ENCODE measurements at places on chromosomes 5 and 9. TPM values are rescaled to one million over a fixed set of nuclear protein-coding genes. Genes with fewer than 3 reads are reported as not detected.

- DNase-seq: no peak
Observed at GRCh38 chr9:113957821-113958341, 81.8 kb downstream of the ZNF618 start.

PLEKHG4B gene
- 2.5 TPM for total RNA-seq

DNA sequence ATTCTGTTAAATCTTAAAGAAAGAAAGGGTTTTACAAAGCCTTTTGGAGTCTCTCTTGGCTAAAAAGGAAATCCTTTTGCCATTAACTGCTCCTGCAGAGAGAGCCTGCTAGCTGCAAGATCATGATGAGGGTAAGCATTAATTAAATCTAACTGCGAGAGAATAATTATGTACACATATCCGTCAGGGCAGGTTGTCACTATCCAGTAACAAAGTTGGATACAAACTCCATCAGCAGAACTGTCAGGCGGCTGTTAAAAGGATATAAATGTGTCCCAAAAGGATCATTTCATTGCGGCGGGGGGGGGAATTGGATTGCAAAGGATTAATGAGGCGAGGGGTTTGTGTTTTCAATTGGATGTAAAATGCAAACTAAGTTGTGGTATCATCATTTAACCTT is 289.3 kb downstream of the ASTN2 start:
- DNase-seq: no peak

- DNase-seq: no peak
Observed at GRCh38 chr5:176648474-176649194, 1.4 kb downstream of the TSPAN17 start.

GRCh38 chr9:136848393-136849037 is 694 bp upstream of the PHPT1 start:
- DNase-seq: no peak

DNA sequence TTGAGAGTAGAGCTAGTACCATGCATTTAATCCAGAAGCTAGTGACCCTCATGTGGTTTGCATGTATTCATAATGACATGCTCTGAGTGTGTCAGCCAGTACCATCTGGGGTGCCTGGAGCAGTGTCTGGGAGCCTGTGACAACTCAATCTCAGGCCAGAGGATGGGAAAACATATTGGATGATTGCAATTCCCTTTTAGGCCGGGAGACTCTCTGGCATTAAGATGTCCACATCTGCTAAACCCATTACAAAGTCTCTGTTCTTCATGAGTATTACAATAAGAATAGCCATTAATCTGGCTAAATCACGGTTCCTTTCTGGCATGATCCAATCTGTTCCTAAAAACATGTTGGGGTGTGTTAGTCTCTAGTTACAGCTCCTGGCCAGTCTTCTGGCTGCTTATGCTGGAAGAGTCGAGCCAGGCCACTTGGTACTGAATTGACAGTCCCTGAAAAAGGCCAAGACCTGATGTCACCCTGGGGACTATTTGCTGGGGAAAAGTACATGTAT is 475.7 kb downstream of the ENC1 start:
- no peak for DNase-seq

ZBTB34 gene
- total RNA-seq: 8.7 TPM

- DNase-seq: no peak
Observed at GRCh38 chr5:67181648-67182221, 14.9 kb downstream of the CD180 start.

- no peak for DNase-seq
Observed at GRCh38 chr9:114785866-114786650, 19.8 kb downstream of the TNFSF15 start.

- no peak for DNase-seq
Observed at GRCh38 chr9:18720691-18721090, 246.7 kb downstream of the ADAMTSL1 start.

DNA sequence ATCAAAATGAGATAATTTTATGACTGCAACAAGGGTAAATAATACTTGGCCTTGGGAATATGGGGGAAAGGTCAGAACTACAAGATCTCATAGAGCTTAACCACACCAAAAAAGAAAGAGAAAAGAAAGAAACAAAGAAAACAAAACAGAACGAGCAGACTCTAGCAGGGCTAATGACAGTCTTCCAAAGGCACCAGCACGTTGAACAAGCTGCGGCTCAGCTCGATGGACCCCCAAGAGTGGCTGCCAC is 689 bp downstream of the AK3 start:
- no peak for DNase-seq

HMCN2 gene
- 0.96 TPM for total RNA-seq

- no peak for DNase-seq
Observed at GRCh38 chr5:150312518-150312917, 9.8 kb upstream of the ARSI start.

GRCh38 chr5:111227801-111228200 is 3.6 kb downstream of the CAMK4 start:
- DNase-seq: no peak

GRCh38 chr5:146016764-146017484 is 80.5 kb downstream of the SH3RF2 start:
- no peak for DNase-seq

TNFSF15 gene
- total RNA-seq: 0.15 TPM

CTSL gene
- total RNA-seq: 115 TPM

GRCh38 chr5:16066810-16067209 is 112.8 kb downstream of the MARCHF11 start:
- no peak for DNase-seq

GRCh38 chr5:2091921-2092320 is 209.2 kb upstream of the IRX4 start:
- DNase-seq: no peak

DNA sequence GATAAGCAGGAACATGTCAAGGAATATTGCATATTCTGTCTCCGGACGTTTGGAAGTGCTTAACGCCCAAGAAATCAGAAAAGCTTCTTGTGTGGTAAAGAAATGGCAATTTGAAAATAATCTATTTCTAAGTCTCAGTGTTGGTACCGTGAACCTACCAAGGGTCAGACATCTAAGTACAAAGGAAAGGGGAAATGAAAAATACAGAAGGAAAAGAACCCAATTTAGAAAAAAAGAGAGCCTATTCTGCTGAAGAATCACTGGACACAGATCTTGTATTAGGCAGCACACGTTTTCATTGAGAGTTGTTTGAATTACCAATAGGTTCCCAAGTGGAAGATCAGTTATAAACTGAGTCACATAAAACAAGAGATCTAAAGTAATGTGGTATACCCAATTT is 46.9 kb upstream of the CEP78 start:
- no peak for DNase-seq

GRCh38 chr9:115207003-115207836 is 89.3 kb upstream of the TNC start:
- no peak for DNase-seq

DNA sequence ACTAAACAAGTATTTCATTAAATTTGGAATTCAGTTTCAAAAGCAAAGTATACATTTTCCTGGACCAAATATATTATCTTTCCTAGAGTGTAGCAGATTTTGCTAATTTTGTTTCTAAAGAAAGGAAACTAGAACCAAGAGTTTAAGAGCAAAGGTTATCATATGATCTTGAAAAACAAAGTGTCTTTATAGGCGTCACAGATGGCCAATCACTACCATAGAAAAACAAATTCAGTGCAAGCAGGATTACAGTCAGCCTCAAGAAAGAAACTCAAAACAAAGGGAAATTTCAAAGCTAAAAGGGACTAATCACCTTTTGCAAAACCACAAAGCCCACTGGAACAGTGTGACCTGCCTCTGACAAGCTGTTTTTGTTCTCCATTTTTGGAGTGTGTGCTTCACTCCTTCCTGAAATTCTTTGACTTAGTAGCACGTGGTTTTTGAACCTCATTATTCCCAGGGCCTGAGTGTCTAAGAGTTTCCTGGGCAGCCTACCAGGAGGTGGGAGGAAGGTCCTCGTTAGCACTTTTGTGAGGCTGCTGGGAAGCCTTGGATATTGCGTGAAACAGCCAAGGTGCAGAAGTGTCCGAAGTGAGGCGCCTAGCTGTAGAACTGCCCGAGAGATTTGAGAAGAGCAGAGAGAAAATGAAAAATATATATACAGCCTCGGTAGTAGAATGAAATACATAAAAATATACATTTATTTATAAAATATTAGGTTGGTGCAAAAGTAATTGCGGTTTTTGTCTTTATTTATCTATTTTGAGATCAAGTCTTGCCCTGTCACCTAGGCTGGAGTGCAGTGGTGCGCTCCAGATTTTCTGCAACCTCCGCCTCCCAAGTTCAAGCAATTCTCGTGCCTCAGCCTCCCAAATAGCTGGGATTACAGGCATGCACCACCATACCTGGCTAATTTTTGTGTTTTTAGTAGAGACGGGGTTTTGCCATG is 246.1 kb downstream of the MARCHF11 start:
- no peak for DNase-seq

GRCh38 chr9:69548681-69549080 is 123.5 kb downstream of the APBA1 start:
- DNase-seq: no peak

F2R gene
- total RNA-seq: 4.3 TPM

- DNase-seq: no peak
Observed at GRCh38 chr5:164375051-164375450, 869.6 kb downstream of the MAT2B start.

- no peak for DNase-seq
Observed at GRCh38 chr5:126027149-126027548, 396.1 kb upstream of the GRAMD2B start.

- no peak for DNase-seq
Observed at GRCh38 chr5:132756542-132756941, 9.3 kb downstream of the CCNI2 start.

DNA sequence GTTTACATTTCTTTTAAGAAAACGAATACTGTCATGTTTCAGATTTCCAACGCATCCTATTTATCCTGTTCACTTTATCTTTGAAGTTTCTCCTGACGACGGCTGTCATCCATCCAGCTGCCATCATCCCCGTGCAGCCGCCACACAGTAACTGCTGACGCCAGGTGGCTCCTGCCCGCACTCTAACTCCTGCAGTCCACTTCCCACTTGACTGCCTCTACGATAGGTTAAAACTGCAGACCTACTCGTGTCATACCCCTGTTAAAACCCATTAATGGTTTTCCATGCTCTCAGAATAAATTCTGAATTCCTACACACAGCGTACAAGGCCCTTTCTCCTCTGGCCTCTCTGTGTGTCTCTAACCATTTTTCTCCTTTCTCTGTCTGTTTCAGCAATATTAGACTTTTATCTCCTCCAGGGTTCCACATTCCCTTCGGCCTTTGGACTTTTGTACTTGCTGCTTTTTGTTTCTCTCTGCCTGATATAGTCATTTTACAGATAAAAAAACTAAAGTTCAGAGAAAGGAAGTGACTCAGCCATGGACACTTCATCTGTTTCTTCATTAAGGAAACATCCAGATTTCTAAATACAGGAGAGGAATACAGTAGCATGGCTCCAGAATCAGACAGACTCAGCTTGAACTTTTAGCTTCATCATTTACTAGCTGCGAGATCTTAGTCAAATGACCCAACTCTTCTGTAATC is 84.9 kb downstream of the ADAMTS12 start:
- DNase-seq: no peak

- DNase-seq: no peak
Observed at GRCh38 chr9:134547161-134548100, 94.2 kb upstream of the COL5A1 start.

- no peak for DNase-seq
Observed at GRCh38 chr5:119453040-119453373, 710 bp downstream of the HSD17B4 start.

DNA sequence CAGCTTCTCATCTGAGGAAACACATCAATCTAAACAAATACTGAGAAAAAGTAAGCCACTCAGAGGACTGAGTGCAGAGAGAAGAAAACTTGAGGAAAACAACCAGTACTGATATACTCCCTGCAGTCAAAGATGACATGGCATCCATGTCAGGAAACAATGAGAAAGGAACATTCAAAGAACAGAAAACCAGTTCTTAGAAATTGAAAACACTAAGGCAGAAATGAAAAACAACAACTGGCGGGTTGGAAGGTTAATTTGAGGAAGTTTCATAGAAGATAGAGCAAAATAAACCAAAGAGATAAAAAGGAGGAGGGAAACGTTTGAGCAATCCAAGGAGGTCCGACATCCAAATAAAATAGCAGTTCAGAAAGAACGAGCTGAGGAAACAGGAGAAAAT is 475.2 kb downstream of the HINT1 start:
- DNase-seq: no peak

PCDHA3 gene
- 1.1 TPM for total RNA-seq

- peak; percentile 63 for DNase-seq
Observed at GRCh38 chr5:170420806-170421412, 31.7 kb upstream of the KCNMB1 start.

GRCh38 chr5:174352681-174353080 is 307.2 kb downstream of the NSG2 start:
- no peak for DNase-seq

DNA sequence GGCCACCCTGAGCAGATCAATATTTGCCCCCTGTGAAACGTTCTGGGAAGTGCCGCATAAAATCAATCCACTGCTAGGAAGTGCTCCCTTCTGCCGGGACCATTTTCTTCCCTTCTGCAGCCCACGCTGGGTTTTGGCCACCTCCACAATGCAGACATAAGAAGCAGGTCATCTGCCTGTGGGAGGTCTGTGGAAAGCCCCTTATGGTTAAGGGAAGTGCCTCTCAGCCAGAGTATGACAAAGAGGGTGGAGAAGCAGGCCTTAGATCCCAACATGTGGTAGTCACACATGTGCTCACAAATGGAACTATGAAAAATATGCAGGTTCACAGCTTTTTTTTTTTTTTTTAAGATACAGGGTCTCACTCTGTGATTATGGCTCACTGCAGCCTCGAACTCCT is 82.8 kb downstream of the SLC1A3 start:
- DNase-seq: no peak

FREM1 gene
- 2.8 TPM for total RNA-seq

SH3TC2 gene
- 0.80 TPM for total RNA-seq

LHX3 gene
- not detected for total RNA-seq

DNA sequence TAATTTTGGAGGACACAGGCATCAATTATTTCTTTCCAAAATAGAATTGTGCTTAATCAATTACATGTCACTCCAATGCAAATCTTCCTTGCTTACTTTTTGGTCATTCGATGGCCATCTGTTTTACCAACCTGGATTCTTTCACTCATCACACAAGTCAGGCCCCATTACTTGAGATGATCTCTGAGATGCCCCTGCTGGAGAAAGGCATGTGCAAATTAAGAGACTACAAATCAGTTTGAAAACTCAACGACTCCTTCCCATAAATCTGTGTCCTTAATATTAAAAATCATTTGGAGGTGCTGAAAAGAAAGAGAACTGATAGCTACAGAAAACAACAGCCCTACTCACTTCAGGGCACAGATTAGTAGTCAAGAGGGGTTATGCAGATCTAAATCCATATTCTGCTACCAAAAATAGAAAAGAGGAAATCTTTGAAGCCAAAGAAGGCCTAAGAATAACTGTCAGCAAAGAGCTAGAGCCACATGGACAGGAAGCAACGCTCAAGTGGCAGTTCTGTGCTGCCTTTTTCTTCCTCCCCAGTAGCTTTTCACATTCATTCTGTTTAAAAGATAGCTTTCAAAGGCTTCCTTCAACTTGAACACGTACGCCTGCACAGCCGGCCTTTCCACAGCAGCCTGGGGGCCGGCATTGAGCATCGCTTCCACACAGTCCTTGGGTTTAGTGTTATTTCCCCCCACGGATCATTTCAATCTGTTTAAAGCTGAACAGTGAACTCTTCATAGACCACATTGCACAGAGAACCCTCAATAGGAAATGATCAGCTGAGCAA is 79.3 kb upstream of the MAP3K1 start:
- DNase-seq: no peak

UNC5A gene
- total RNA-seq: 0.23 TPM

MYMK gene
- total RNA-seq: not detected

GRCh38 chr5:62931153-62931950 is 352.7 kb downstream of the LRRC70 start:
- no peak for DNase-seq
